ENCODE measurements at places on chromosomes 7 and 10. TPM values are rescaled to one million over a fixed set of nuclear protein-coding genes. Genes with fewer than 3 reads are reported as not detected.

- peak; percentile 7 for DNase-seq
- H3K27me3 ChIP-seq = peaks cover 5% of the 10 kb centered on the region
- H3K4me1 ChIP-seq = peaks cover 4% of the 10 kb centered on the region
- H3K27ac ChIP-seq = no peak overlapping the region
- no peak overlapping the region for H3K4me3 ChIP-seq
Observed at GRCh38 chr10:42976351-42977031, 100.4 kb upstream of the RET start.

DNA sequence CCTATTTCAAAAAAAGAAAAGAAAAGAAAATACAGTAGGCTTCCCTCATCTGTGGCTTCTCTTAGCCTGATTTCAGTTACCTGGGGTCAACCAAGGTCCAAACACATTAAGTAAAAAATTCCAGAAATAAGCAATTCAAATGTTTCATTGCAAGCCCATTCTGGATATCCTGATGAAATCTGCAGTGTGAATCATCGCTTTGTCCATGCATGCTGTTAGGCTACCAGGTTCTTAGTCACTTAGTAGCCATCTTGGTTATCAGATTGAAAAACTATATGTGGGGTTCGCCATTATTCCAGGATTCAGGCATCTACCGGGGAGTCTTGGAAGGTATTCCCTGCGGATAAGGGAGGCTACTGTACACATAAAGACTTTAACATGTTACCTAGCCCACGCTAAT is 991 bp upstream of the FAM204A start:
- no peak overlapping the region for H3K27ac ChIP-seq
- H3K4me1 ChIP-seq = peaks cover 2% of the 10 kb centered on the region

DNA sequence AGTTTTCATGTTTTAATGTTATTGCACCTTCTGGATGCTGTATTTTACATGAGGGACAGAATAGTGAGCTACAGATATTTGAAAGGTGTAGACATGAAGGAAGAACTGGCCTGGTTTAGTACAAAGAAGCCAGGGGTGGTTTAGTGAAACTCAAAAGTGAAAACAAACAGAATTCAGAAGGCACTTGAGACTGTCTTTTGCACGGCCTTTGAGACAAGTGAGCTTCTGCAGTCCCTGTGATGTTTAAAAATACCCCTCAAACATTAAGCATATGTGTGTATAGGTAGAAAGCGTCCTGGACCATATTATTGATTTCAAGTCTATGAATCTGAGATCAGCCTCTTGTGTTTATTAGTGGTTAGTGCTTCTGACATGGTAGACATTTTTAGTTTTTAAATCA is 118.9 kb downstream of the CDK14 start:
- H3K4me3 ChIP-seq = no peak overlapping the region
- no peak for DNase-seq
- H3K36me3 ChIP-seq = no peaks in the 10 kb centered on the region
- no peak overlapping the region for H3K27ac ChIP-seq

- no peak for DNase-seq
- H3K4me3 ChIP-seq = no peak overlapping the region
- H3K27ac ChIP-seq = no peak overlapping the region
- H3K27me3 ChIP-seq = no peaks in the 10 kb centered on the region
Observed at GRCh38 chr10:61248013-61248412, 205.2 kb downstream of the TMEM26 start.

DNA sequence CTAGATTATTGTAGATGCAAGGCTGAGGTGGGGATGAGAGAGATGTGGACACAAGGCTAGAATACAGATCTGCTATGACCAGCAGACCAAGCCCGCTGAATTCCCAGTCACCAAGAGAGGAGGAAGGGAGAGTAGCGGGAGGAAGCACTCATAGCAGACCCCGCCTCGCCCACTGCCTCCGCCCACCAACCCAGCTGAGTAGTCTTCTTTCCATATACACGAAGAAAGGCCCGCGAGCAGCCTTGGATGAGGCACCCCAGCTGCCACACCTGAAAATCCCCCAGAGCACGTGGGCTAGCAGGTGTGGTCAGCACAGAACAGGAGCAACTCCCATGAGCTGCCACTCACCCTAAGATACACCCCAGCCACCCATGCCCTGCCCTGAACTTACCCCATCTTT is 7.9 kb upstream of the H2BK1 start:
- no peaks in the 10 kb centered on the region for H3K4me1 ChIP-seq
- H3K27ac ChIP-seq = no peak overlapping the region
- no peak for DNase-seq
- H3K4me3 ChIP-seq = no peak overlapping the region

- no peak overlapping the region for H3K4me3 ChIP-seq
- H3K4me1 ChIP-seq = peaks cover 6% of the 10 kb centered on the region
- H3K27me3 ChIP-seq = peaks cover 58% of the 10 kb centered on the region
- DNase-seq = no peak
- no peak overlapping the region for H3K27ac ChIP-seq
Observed at GRCh38 chr10:8037199-8037801, 17.2 kb upstream of the GATA3 start.

DNA sequence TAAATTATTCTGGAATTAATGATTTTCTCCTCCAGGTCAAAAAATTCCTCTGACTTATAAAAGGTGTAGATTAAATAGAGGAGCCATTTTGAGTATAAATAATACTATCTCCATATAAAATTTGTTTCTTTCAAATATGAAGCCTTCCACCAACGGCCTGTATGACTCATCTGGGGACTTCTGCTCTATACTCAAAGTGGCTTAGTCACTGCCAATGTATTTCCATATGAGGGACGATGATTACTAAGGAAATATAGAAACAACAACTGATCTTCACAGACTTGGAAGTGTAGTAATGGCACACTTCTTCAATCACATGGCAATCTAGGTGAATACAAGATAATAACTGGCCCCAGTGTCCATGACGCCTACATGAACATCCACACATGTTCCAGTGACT is 335.6 kb upstream of the HGF start:
- peak overlapping the region; percentile 72 for H3K27ac ChIP-seq
- peaks cover 9% of the 10 kb centered on the region for H3K4me1 ChIP-seq
- no peak overlapping the region for H3K4me3 ChIP-seq
- DNase-seq = no peak
- H3K36me3 ChIP-seq = no peaks in the 10 kb centered on the region

DNA sequence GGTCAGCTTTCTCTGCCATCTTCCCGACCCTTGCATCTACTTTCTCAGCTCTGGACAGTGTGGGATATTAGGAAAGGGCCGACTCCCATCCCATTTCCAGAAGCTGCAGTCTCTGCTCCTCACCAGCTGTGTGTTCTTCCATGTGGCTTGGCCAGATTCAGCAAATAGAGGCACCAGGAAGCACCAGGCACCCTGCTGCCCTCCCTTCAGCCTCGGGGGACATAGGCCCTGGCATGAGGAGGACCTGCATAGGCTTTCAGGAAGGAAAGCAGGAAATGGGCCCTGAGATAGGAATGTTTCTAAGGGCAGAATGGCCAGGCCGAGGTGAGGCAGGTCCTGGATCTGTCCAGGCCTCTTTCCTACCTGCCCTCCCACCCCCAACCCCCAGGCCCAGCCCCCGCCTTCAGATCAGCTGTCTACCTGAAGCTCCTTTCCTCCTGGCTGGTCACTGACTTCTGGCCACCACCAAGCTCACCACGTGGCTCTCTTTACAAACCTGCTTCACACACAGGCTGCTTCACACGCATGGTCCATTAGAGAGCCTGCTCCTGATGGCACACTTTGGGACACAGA is 27.5 kb upstream of the PURB start:
- DNase-seq = no peak
- H3K4me1 ChIP-seq = peaks cover 4% of the 10 kb centered on the region
- no peaks in the 10 kb centered on the region for H3K27me3 ChIP-seq
- H3K36me3 ChIP-seq = no peaks in the 10 kb centered on the region

GRCh38 chr7:141220263-141220880 is 146.5 kb downstream of the TMEM178B start:
- H3K4me3 ChIP-seq = no peak overlapping the region
- H3K4me1 ChIP-seq = peaks cover 30% of the 10 kb centered on the region
- DNase-seq = peak; percentile 44

- peaks cover 47% of the 10 kb centered on the region for H3K36me3 ChIP-seq
- H3K4me3 ChIP-seq = no peak overlapping the region
- DNase-seq = no peak
- peaks cover 4% of the 10 kb centered on the region for H3K27me3 ChIP-seq
- no peaks in the 10 kb centered on the region for H3K4me1 ChIP-seq
Observed at GRCh38 chr10:31467791-31468535, 148.9 kb downstream of the ZEB1 start.

DNA sequence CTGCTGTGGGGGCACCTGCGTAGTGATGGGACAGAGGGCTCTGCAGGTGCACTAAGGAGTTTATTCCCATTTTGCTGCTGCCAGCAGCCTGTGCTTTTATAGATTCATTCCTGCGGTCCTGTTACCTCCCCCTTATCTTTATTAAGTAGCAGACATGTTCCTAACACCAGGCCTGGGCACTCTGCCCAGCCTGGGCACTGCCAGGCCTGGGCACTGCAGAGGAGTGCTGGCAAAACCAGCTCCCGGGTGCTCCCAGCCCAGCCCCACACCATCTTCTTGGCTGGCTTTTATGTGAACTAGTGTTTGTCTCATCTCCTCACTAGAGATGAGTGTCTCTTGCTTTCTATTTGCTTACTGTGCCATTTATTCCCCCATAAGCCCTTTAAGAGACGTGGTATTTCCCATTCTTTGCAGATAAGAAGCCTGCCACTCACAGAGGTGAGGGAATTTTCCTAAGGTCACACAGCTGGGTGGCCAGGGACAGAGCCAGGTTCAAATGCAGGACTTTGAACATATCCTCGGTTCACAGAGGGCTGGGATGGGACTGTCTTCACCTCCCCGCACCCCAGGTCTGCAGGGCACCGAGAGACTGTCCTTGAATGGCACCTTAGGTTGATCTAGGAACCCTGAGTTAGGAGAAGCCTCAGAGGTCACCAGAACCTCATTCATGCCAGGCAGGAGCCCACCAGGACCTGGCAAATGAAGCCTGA is 14.6 kb upstream of the DRGX start:
- no peaks in the 10 kb centered on the region for H3K36me3 ChIP-seq
- DNase-seq = no peak

- H3K27me3 ChIP-seq = no peaks in the 10 kb centered on the region
- H3K4me1 ChIP-seq = peaks cover 9% of the 10 kb centered on the region
- no peaks in the 10 kb centered on the region for H3K36me3 ChIP-seq
- DNase-seq = no peak
- no peak overlapping the region for H3K27ac ChIP-seq
Observed at GRCh38 chr10:59839576-59839975, 66.8 kb downstream of the CCDC6 start.

DNA sequence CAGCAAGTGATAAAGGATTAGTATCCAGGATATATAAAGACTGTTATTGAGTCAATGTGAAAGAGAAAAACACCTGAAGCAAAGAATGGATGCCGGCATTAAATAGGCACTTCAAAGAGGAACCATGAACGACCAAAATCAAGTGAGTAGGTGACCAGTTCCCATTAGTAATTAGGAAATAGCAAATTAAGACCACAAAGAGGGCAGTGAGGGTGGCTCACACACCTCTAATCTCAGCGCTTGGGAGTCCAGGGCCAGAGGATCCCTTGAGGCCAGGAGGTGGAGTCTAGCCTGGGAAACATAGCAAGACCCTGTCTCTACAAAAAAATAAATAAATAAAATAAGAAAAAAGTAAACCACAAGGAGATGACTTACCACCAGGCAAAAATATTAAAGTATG is 1.5 kb upstream of the ANTXRL start:
- H3K27ac ChIP-seq = peak overlapping the region; percentile 33
- no peak for DNase-seq
- H3K27me3 ChIP-seq = peaks cover 10% of the 10 kb centered on the region
- peaks cover 8% of the 10 kb centered on the region for H3K4me1 ChIP-seq
- H3K4me3 ChIP-seq = peak overlapping the region; percentile 85

- no peak overlapping the region for H3K4me3 ChIP-seq
- no peaks in the 10 kb centered on the region for H3K36me3 ChIP-seq
- H3K27me3 ChIP-seq = no peaks in the 10 kb centered on the region
- no peak for DNase-seq
Observed at GRCh38 chr7:135811506-135811905, 62.9 kb upstream of the FAM180A start.

GRCh38 chr10:131200856-131201470 is 110.6 kb downstream of the TCERG1L start:
- no peak overlapping the region for H3K27ac ChIP-seq
- H3K4me1 ChIP-seq = no peaks in the 10 kb centered on the region
- no peak overlapping the region for H3K4me3 ChIP-seq
- H3K27me3 ChIP-seq = no peaks in the 10 kb centered on the region
- H3K36me3 ChIP-seq = no peaks in the 10 kb centered on the region

DNA sequence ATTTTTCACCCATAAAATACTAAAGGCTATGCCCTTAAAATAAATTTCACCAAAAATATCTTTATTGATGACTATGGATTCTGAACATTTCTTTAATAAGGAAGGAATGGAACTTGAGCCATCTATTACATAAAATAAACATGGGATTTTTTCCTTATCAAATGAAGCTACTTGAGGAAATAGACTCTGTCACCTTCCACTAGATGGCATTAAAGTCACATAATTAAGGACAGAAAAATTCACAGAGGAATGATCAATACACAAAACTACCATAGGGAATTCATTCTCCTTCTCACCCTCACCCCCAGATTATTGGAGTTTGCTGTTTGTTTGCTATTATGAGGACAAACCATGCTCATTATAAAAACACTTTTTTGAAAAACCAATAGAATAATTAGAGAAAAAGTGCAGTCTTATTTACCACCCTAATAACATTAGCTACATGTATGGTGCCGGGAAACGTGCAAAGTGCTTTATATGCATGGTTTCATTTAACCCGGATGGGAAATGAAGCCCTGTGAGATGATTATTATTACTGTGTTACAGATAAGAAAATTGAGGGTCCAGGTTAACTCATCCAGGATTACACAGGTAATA is 21.1 kb upstream of the FOXI2 start:
- H3K4me3 ChIP-seq = no peak overlapping the region
- H3K4me1 ChIP-seq = peaks cover 10% of the 10 kb centered on the region
- H3K27me3 ChIP-seq = no peaks in the 10 kb centered on the region
- DNase-seq = no peak
- no peak overlapping the region for H3K27ac ChIP-seq

- H3K36me3 ChIP-seq = no peaks in the 10 kb centered on the region
- no peaks in the 10 kb centered on the region for H3K4me1 ChIP-seq
Observed at GRCh38 chr7:1526271-1526754, 4.2 kb upstream of the MAFK start.

GRCh38 chr10:33631991-33632390 is 297.5 kb upstream of the NRP1 start:
- no peaks in the 10 kb centered on the region for H3K27me3 ChIP-seq
- no peak overlapping the region for H3K27ac ChIP-seq
- H3K36me3 ChIP-seq = no peaks in the 10 kb centered on the region
- peaks cover 2% of the 10 kb centered on the region for H3K4me1 ChIP-seq
- DNase-seq = no peak
- H3K4me3 ChIP-seq = no peak overlapping the region

GRCh38 chr10:78886129-78886528 is 182.6 kb upstream of the ZMIZ1 start:
- H3K27me3 ChIP-seq = no peaks in the 10 kb centered on the region
- DNase-seq = no peak
- no peak overlapping the region for H3K27ac ChIP-seq
- H3K36me3 ChIP-seq = peaks cover 13% of the 10 kb centered on the region
- H3K4me3 ChIP-seq = no peak overlapping the region

NRAP gene
- not detected for total RNA-seq

TMEM176A gene
- total RNA-seq = 1.3 TPM

NEUROG3 gene
- total RNA-seq = not detected

UBE2H gene
- total RNA-seq = 100 TPM

PLXDC2 gene
- total RNA-seq = 3.9 TPM

H2BK1 gene
- not detected for total RNA-seq

STAG3 gene
- 1.1 TPM for total RNA-seq

HABP2 gene
- total RNA-seq = not detected

SCIN gene
- not detected for total RNA-seq

CRHR2 gene
- total RNA-seq = 2.4 TPM

ANKRD61 gene
- not detected for total RNA-seq

SOSTDC1 gene
- not detected for total RNA-seq

EBF3 gene
- total RNA-seq = 544 TPM

BTBD16 gene
- 0.98 TPM for total RNA-seq

CLDN4 gene
- 0.54 TPM for total RNA-seq
